ENCODE measurements at places on chromosomes 3 and 15.
A peak's percentile ranks its signal among the peaks of the same experiment; 100 is the strongest.

DNA sequence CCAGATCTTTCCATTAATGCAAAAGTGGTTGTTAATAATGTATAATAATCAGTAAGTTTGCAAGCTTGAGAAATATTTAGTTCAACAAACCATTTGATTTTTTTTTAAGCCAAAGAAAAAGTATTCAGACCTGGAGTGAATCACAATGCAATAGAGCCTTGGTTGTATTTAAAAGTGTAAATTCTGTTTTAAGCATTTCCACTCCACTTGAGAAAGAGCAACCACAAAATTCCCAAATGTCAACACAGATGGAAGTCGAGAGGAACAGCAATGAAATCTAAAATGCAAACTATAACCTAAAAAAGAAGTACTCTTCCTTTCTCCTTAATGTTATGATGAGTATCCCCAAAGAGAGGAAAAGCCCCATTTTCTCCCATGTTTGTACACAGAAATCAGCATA lies 20.2 kb downstream of the GBE1 start:
- no peak for DNase-seq

- no peak for DNase-seq
These were observed 600.3 kb downstream of the GBE1 start for GRCh38 chr3:81161100-81161499.

- no peak for DNase-seq
These were observed 39.3 kb downstream of the ATP1B3 start for GRCh38 chr3:141915766-141916165.

DNA sequence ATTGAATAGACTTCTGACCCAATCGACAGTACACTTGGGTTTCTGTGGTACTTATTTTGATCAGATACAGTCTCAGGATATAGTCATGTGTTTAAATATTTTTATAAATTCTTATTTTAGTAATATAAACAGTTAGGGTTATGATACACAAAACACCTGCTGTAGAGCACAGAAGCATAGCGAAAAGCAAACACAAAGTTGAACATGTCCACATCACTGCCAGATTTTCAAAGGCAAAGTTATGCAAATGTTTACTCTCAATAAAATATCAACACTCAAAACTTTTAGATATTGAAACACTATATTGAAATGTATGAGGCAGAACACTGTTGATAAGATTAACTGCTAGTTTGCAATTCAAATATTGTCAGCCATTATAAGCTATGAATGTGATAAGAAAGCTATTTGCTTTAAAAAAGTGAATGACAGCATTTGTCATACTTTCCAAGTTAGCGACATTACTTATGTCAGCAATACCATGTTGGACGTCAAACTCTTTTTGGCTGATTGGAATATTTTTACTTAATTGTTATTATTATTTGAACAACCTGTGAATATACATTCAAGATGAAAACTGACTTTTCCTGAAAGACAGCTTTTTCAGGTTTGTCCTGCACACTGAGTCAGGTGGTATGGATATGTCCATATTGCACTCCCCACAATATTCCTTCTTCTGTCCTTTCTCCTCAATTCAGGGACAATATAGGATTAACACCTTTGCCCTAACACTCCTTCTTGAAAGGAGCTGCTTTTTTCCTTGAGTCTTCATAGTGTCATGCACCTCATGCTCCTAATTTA lies 367.1 kb downstream of the EPHA3 start:
- DNase-seq = no peak

GRCh38 chr3:192011137-192011536 lies 550.2 kb downstream of the PYDC2 start:
- DNase-seq = no peak

- no peak for DNase-seq
These were observed 18.2 kb upstream of the B4GALT4 start for GRCh38 chr3:119258915-119259314.

GRCh38 chr3:193240436-193240849 lies 579 bp upstream of the PLAAT1 start:
- DNase-seq = no peak

GRCh38 chr15:30990036-30990435 lies 1.4 kb downstream of the MTMR10 start:
- no peak for DNase-seq

DNA sequence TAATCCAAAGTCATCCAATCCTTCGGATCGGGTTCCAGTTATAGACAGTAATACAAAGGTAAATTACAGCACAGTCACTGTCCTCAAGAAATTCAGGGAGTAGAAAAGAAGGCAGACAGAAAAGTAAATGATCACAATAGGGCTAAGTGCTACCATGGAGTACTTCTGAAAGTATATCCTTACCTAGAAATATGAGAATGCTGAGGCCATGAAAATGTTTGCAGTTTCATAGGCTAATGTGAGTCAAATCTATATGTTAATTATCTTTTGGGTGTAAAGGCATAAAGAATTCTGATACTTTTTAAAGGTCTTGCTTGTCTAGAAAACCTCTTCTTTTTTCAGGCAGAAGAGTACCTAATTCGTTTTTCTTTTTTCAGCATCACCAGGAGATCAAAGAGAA lies 29.8 kb downstream of the PBRM1 start:
- DNase-seq = no peak

- peak; percentile 38 for DNase-seq
These were observed 47.0 kb downstream of the OXNAD1 start for GRCh38 chr3:16311960-16312451.

- no peak for DNase-seq
These were observed 8.1 kb downstream of the CAV3 start for GRCh38 chr3:8741581-8742261.
